Right ventricle myocardium superior (tissue), 1 donor: ENCODE measurements at places on chromosomes 5 and 9. TPM values are rescaled to one million over a fixed set of nuclear protein-coding genes. Genes with fewer than 3 reads are reported as not detected.

Gene RNF208
- total RNA-seq, result 24.8 TPM

Gene SHISAL2B
- total RNA-seq, result not detected

Gene RAD1
- 21.5 TPM for total RNA-seq

Gene SLC34A3
- not detected for total RNA-seq

Gene CCNI2
- total RNA-seq, result 0.08 TPM

DNA sequence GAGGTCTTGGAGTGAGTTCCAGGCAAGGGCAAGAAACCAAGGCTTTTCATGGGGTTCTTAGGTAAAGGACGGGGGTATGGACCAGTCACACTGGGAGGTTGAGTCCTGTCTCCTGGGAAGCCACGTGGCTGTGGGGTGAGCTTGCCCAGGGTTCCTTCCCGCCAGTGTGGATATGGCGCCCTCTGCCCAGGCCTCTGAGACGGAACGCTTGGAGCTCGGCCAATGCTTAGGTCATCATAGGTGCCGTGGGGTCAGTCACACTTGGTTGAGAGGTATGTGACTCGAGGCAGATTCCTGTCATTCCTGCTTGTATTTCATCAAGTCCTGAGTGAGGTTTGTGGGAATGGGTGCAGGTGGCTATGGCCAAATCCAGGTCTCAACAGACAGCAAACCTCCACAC lies 46.2 kb downstream of the TENT4A start:
- DNase-seq, result no peak

DNA sequence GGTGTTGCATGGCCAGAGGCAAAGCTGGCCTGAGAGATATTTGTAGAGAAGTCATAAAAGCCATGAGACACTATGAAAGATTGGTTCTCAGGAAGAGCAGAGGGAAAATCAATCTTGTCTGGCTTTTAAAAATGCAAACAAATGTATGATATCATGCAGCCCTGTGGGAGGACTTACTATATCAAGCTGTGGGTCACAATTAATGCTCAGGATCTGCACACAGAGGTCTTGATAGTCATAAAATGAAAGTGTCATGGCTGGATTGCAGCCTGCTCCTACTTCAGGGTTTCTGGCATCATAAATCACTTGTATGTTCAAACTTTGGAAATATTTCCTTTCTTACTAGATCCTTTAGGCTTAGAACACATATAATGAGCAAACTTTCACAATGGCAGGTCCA lies 151.5 kb downstream of the SEMA6A start:
- no peak for DNase-seq

DNA sequence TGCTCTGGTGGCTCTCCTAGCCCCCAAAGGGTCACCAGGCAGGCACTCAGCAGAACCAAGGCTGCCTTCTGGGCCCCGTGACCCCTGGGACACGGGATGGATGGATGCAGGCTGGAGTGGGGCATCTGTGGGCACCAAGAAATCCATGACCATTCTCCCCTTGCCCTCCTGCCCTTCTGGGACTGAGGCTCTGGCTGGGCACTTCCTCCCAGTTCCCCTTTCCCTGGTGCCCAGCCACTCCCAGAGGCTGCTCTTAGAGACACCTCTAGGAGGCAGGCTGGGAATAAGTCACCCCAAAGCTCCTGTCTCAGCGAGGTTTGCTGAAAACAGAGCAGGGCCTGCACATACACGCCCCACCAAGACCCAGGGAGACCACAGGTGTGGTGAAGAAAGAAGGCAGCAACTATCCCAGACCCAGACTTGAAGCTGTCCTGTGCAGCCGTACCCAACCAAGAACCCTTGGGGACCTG lies 943 bp downstream of the STING1 start:
- DNase-seq, result no peak

GRCh38 chr9:130755377-130756007 lies 61.9 kb downstream of the EXOSC2 start:
- no peak for DNase-seq

- no peak for DNase-seq
These were observed 297.6 kb downstream of the MAN2A1 start for GRCh38 chr5:109987355-109987754.

DNA sequence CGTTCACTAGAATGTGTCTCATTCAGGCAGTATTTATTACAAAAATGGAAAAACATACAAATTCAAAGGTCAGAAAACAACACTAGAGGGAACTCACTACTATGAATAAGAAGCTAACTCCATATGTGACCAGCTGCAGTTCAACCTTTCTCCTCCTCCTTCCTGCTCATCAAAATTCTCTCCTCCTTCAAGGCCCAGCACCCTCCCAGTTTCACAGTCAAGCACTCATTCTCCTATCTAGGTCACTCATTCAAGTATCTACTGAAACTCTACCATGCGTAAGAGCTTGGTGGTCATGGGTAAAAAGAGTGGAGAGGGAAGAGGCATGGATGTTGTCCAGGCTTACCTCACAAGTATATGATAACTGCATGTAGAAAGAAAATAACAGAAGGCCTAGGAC lies 27.7 kb downstream of the ECPAS start:
- DNase-seq, result no peak
